Activated CD8-positive, alpha-beta memory T cell treated with anti-CD3 and anti-CD28 coated beads for 4 hours (primary cell): ENCODE measurements at places on chromosomes 2 and 18.
A peak's percentile ranks its signal among the peaks of the same experiment; 100 is the strongest.

GRCh38 chr2:124283096-124283495 is 258.0 kb downstream of the CNTNAP5 start:
- no peak for DNase-seq

GRCh38 chr2:95308426-95308990 is 11.4 kb downstream of the KCNIP3 start:
- no peak for DNase-seq

- no peak for DNase-seq
These were observed 90.3 kb downstream of the COX7A2L start for GRCh38 chr2:42270757-42271156.

DNA sequence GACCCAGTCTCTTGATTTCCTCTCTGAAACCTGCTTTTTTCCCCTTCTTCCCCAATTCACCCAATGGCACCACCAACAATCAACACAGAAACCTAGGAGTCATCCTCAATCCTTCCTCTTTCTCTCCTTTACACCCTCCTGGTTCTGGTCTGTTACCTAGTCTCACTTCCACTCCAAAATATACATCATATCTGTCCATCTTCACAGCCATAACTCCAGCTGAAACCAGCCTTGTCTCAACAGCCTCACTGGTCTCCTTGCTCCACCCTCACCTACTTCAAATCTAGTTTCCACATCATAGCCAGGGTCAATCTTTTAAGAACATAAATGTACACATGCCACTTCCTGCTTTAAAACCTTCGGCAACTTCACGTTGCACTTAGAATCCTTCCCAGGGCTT is 11.8 kb upstream of the TWSG1 start:
- no peak for DNase-seq

DNA sequence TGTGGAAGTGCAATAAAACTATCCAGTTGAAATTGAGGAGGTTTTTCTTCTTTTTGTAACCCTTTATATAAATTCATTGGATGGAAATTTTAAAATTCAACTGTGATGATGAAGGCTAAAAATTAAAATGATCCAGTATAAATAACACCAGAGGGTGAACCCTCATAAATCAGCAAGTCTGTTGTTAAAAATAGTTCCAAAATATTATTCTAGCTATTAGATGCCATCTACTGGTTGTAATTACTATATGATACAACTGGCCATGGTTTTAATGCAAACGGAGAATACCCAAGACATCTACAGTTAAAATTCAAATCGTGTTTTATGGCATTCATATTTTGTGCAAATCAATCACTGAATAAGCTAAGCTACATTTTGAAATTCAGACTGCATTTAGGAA is 53.8 kb downstream of the TMEM200C start:
- DNase-seq = no peak

GRCh38 chr18:31801078-31801477 is 40.4 kb upstream of the SLC25A52 start:
- no peak for DNase-seq

- DNase-seq = no peak
These were observed 41.4 kb downstream of the AOX1 start for GRCh38 chr2:200627110-200627770.

DNA sequence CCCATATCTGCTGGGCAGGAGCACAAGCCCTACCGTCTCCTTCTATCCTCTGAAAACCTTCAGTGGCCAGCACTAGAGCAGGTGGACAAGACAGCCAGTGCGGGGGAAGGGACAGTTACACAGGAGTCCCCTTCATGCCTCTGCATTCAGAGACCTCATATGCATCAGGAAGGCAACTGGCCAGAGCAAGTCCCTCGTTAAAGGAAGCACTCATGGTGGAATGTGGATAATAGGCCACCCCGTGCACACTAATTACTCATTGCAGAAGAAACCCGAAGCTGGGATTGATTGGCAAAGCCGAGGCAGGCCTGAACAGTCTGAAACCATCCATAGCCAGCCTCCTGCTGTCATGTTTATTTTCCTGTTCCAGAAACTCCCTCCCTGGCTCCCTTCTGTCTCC is 11.2 kb downstream of the KIAA2012 start:
- no peak for DNase-seq

- DNase-seq = peak; percentile 64
These were observed 41.0 kb downstream of the UNC50 start for GRCh38 chr2:98649135-98649991.

- no peak for DNase-seq
These were observed 25.1 kb upstream of the KLHL29 start for GRCh38 chr2:23359631-23360567.

- no peak for DNase-seq
These were observed 816 bp downstream of the CDH2 start for GRCh38 chr18:28175930-28176697.

DNA sequence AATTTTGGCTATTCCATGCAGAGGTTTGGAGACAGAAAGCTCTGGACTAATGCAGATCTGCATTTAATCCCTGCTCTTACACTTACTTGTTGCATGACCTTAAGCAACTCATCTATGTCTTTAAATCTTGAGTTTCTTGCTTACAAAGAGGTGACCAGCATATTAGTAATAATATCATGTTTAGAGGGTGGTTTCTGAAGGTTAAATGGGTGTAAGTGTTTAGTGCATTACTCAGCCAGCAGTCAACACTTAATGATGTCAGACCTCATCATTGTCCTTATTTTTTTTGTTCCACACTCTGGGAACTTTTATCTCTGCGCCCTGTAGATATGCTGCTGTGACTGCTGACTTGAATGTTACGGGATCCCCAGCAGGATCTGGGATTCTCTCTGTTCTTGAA is 1.7 kb downstream of the IL1RL1 start:
- no peak for DNase-seq

- no peak for DNase-seq
These were observed 585 bp downstream of the ABCA12 start for GRCh38 chr2:215137741-215138340.

DNA sequence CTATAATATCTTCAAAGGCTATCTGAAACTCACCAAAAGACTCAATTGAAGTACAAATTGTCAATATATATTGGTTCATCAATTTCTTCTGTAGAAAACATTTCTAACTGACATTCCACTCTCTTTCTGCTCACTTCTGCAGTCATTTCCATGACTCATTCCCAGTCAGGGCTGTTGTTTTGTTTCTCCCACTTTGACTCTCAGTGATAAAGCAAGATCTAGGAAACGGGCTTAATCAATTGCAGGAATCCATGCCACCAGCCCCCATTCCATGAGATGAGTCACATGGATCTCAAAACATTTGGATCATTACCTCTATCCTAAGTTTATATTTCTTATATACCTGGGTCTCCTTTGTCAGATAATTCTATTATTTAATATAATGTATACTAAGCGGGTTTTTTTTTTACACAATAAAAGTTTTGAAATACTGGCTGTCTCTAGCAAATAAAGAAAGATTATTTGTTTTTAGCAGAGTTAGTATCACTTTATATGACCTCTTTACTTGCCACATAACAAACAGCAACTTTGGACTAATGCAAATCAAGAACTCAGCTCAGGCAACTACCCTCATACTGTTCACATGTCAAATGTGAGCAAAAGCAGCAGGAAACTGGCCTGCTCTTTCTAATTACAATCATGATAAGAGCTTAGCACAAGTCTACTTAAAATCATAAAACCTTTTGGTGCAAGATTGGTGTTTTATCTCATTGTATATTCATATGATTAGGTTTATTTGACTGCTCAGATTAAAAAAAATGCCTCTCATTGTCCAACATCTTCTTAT is 251.1 kb upstream of the PIK3C3 start:
- no peak for DNase-seq

DNA sequence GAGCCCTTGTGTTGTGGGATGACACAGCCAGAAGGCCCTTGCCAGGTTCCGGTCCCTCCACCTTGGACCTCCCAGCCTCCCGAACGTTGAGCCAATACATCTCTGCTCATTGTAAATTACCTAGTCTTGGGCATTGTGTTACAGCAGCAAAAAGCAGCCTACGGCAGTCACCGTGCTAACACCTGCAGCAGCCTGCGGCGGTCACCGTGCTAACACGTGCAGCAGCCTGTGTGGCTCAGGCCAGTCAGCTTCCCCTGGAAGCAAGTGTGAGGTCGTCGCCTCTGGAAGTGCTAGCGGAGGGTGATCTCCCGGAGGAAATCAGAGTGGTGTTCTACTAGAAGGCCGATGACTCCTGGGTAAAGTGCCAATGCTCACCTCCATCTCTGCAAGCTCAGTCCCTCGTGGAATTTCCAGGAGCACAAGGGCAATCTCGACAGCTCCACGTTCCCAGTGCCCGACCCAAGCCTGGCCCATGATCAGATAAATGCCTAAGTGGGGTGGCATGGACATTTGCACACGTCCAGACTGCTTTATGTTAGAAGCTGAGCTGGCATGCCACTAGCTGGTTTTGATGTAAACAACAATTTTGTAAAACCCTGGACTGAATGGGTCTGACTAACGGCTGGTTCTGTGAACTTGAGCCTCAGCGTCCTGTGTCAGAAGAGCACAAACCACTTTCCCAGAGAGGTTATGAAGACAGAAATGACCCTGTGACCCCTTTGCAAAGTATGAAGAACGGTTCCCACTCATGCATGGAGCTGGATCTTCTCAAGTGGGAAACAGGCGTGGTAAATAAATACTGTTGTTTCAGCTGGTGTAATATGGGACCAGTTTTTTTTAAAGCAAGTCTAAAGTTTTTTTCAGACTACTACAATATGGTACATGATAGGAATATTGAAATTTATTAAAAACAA is 11.4 kb upstream of the CNDP1 start:
- no peak for DNase-seq

GRCh38 chr2:132547090-132547687 is 122.8 kb downstream of the LYPD1 start:
- DNase-seq = no peak

- DNase-seq = no peak
These were observed 297.3 kb downstream of the CYP26B1 start for GRCh38 chr2:71850306-71850801.

GRCh38 chr2:27453968-27454367 is 11.8 kb downstream of the KRTCAP3 start:
- no peak for DNase-seq

DNA sequence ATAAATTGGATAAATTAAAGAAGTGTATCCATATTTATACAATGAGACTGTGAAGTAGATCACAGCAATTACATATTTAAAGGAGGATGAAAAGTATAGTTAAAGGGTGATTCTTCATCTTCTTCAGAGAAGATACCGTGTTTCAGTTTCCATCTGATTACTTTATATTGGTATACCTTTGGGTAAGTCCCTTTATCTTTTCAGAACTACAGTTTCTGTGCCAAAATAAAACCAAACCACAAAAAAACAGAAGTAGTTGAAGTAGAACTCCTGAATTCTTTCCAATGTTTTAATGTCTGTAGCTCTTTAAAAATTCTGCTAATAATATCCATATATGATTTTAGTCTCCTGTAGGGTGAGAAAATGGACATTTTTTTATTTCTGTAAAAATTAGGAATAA is 231.2 kb upstream of the LINC00305 start:
- no peak for DNase-seq

- DNase-seq = no peak
These were observed 151.8 kb downstream of the B3GNT2 start for GRCh38 chr2:62347563-62348270.

GRCh38 chr2:113806217-113806913 is 49.9 kb upstream of the SLC35F5 start:
- DNase-seq = no peak

DNA sequence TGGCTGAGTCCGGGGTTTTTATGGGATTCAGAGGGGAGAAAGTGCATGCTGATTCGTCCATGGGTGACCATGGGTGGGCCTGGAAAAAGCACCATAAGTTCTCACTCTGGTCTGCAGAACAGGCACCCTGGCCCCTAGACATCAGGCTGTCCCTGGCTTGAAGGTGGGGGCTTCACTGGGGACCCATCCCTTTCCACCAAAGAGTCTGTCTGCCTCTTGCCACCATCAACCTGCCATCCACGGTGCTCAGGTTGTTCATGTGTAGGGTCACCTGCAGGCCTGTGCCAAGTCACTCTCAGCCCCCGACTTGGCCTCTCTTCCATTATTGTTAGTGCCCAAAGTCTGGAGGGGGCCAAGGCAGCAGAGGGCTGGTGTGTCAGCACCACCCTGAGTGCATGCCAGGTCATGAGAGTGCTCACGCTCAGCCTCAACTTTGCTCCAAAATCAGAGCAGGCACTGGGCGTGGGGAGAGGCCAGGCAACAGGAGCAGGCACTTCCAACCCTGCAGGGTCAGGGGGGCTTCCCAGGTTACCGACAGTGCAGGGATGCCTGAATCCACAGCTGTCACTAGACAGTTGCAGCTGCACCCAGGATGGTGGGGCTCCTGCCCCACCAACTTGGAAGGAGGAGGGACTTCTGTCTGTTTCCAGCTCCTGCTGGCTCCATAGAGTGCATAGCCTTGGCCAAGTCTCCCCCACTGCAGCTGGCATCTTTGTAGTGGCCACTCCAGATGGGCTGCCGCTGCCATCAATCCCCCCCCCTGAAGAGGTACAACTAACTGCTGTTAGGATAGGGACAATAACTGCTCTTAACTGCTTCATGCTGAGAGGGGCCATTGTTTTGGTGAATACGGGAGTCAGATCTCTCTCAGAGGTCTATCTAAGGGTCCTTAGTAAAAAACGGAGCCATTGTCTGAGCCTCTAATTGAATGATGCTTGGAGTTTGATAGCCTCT is 209.3 kb downstream of the AKAIN1 start:
- no peak for DNase-seq

- no peak for DNase-seq
These were observed 305.7 kb upstream of the PKDCC start for GRCh38 chr2:41741951-41742595.
